Brain pericyte (primary cell): ENCODE measurements at places on chromosomes 16 and 17.

DNA sequence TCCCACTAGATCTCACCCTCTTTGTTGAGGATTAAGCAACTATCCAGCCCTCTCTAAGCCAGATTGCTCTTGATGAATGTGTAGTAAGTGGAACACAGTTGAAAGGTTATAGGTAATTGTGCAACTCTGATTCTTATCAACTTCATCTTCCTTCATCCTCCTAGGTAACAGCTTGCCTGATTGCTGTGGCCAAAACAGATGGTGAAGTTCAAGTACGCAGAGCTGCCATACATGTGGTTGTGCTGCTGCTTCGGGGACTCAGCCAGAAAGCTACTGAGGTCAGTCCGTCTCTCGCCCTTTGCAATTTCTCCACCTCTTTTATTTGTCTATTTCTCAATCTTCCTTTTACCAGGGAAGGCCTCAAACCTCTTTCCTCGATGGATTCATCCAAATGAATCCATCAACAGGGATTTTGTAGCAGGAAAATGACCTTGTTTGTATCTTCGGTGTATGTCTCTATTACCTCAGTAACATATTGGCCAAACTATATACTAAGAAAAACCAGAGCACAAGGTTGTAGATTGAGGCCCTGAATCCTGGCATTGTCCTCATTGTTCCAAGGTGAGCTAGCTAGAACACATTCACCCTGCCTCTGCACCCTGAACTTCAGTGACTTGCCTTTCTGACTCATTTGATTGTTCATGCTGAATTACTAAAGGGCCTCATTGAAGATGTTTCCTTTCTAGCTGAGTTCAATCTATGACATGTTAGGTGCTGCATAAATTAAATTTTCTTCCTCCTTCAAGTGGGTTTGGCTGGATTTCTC lies 65.1 kb upstream of the HAS3 start:
- no peak for DNase-seq

- DNase-seq, result no peak
Measured at GRCh38 chr16:11051879-11052808, 107.8 kb downstream of the CLEC16A start.

DNA sequence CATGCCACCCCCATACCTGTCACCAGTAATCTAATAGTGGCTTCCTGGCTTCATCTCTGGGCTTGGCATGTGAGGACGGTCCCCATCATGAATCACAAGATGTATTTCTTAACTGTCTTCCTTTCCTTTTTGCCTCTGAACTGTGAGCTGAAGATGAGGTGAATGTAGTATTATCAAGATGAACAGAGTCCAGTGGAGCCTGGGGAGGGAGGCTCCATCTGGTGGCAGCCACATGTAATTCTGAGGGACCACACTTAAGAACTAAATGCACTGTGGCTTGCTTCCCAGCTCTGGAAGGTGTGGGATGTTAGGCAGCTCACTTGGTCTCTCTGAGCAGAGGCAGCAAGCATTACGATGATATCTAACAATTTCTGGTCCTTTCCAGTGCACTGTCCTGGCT lies 354.9 kb upstream of the ASIC2 start:
- DNase-seq, result no peak

DNA sequence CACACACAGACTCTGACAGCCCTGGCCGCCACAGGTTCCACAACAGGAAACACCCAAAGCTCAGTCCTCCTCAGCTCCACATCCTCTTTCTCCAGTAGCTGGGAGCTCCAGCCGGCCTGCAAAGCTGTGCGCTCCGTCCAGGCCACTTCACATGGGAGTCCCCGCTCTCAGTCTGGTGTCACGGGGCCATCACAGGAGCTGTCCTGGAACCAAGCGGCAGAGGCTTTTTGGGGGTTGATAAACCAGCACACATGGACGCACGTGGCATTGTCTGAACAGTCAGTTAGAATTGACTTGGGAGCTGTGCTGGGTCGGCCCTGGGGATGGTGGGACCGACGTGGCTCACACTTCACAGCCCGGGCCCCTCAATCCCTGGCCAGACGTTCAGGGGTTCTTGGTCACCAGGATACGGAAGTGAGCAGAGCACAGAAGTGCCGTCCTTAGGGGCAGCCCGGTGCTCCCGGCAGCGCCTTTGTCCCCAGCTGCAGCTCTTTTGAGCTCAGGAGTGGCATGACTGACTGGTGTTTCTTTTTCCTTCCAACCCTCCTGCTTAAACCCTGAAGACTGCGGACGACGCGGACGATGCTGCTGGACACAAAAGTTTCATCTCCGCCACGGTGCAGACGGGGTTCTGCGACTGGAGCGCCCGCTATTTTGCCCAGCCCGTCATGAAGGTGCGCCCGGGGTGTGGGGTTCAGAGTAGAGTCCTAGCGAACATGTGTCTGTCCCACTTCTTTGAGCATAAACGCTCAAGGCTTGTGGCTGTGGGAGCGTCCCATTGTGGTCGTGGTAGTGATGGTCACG lies 66.6 kb upstream of the CHMP6 start:
- DNase-seq, result no peak

DNA sequence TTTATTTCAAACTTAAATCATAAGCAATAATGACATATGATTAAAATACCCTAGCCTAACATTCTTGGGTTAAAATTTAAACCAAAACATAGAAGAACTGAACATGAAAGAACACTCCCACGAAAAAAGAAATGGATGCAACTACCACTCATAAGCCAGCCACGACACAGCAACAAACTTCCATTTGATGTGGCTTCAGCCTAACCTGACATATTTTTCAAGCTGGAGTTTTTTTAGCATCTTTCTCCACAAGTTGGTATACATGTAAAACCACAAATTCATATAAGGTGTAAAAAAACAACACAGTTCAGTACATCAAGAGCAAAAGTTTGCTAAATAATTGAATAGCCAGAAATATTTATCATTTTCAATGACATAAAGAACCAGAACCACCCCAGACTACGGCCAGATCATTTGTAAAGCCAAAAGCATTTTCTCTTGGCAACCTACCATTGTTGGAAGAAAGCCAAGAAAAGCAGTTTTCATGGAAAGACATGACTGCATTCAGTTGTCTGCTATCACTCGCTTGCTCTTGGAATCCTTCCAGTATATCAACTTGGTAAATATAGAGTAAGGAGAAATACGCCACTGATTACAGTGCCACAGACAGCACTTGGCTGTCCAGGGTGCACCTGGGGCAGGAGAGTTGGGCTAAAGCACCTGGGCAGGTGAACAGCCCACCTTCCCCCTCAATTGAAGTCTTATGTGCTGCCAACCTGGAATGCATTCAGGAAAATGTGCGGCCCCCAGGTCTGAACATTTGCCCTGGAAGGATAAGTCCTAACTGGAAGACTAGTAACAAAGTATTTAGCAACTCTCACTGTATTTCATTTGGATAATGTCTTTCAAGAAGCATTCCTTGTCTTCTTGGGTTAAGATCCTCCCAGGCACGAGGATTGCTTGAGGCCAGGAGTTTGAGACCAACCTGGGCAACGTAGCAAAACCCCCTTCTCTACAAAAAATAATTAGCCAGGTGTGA lies 60.5 kb downstream of the CREBBP start:
- DNase-seq, result peak; percentile 78

DNA sequence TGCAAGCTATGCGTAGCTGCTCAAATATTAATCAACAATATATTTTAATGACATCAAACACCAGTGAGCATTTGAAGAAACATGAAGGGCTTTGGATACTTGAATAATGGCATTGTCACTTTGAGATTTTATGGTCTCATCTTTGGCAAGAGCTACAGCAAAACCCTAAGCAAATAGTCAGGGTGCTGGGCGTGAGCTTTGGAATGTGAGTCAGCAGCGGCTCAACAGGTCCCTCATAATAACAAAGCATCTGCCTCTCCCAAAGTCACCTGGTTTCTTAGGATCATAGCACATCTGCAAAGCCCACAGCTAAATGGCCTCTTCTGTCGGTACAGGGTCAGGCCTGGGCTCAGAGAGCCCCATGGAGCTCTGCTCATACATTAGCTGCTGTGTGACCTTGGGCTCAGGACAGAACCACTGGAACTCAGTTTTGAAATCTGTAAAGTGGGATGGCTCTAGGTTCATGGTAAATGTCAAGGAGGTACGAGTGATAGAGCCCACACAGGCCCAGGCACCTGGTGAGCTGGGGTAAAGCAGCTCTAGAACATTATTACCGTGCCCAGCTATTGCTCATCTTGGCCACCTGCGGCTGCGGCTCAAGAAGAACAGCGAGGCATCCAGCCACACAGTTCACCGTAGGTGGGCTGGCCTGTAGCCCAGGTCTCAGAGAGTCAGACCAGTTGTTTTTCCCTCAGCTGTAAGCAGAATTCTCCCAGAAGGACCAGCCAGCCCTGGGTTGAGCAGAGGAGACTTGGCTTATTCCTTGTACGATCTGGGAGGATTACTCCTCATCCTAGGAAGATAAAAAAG lies 544.5 kb upstream of the CDH11 start:
- DNase-seq, result no peak

- DNase-seq, result no peak
Measured at GRCh38 chr16:57314161-57314785, 29.8 kb upstream of the PLLP start.

- no peak for DNase-seq
Measured at GRCh38 chr16:72936408-72936807, 111.5 kb downstream of the ZFHX3 start.

GRCh38 chr17:5422505-5422904 lies 2.5 kb downstream of the RPAIN start:
- DNase-seq, result no peak

GRCh38 chr16:50408001-50408561 lies 39.3 kb upstream of the BRD7 start:
- no peak for DNase-seq

- no peak for DNase-seq
Measured at GRCh38 chr17:50027172-50027880, 28.6 kb upstream of the ITGA3 start.

- DNase-seq, result no peak
Measured at GRCh38 chr17:62038248-62038647, 26.8 kb downstream of the MED13 start.

DNA sequence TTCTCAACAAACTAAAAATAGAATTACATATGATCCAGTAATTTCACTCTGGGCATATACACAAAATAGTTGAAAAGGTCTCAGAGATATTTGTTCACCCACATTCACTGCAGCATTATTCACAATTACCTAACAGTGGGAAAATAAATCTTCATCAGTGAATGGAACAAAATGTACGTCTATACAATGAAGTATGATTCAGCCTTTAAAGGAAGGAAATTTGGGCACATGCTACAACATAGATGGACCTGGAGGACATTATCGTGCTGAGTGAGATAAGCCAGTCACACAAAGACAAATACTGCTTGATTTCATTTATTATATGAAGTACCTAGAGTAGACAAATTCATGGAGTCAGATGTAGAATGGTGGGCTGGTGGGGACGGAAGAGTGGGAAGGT lies 47.0 kb downstream of the MFSD11 start:
- no peak for DNase-seq

DNA sequence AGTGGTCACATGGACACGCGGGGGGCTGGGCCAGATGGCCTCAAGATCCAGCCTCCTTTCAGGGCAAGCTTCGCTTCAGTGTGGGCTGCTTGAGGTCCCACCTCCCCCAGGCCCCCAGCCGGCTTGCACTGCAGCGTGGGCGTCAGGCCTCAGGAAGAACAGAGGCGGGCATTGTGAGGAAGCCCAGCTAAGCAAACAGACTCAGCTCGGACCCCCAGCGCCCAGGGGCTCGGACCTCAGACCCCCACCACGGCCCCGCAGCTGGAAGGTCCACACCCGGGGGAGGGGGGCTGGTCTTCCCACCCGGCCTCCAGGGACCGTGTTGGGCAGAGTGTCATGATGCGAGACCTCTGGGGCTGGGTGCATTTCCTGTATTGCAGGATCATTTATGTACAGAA lies 24.7 kb upstream of the ZNF469 start:
- DNase-seq, result no peak

- DNase-seq, result no peak
Measured at GRCh38 chr17:50141745-50142110, 8.7 kb downstream of the PPP1R9B start.

- no peak for DNase-seq
Measured at GRCh38 chr16:77686385-77686784, 35.9 kb upstream of the NUDT7 start.

- no peak for DNase-seq
Measured at GRCh38 chr17:80738020-80738808, 193.6 kb downstream of the RPTOR start.

GRCh38 chr16:716200-716568 lies 1.3 kb downstream of the METRN start:
- no peak for DNase-seq

- DNase-seq, result no peak
Measured at GRCh38 chr16:76665571-76666275, 388.5 kb downstream of the CNTNAP4 start.

- DNase-seq, result no peak
Measured at GRCh38 chr16:27273330-27273669, 4.7 kb upstream of the NSMCE1 start.

- no peak for DNase-seq
Measured at GRCh38 chr16:51049678-51050376, 101.2 kb downstream of the SALL1 start.

DNA sequence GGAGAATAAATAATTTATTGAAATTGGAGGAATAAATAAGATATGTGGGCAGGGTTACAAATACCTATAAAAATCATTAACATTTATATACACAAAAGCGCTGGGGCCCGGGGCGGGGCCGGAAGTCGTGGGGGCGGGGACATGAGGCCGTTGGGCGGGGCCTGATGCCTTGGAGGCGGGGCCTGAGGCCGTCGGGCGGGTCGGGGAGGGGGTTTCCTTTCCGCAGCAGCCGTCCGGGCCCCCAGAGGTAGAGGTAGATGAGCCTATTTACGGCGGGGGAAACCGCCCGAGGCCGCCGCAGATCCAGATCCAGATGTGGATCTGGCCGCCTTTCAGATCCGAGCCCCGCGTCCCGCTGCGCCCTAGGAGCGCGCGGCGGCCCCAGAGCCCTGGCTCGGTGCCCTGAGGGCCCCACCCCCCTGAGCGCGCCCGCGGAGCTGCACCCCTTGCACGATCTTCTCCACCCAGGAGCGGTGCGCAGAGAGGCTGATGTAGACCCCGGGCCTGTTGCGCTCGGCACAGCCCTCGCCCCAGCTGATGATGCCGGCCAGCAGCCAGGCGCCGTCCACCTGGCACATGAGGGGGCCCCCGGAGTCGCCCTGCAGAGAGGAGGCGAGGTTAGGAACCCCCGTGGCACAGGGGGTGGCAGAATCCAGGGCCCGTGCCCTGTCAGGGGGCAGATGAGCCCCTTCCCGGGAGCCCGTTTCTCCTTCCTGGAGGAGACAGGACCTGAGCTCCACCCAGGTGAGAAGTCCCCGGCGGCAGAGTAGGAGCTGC lies 5.1 kb downstream of the PRSS22 start:
- DNase-seq, result no peak

DNA sequence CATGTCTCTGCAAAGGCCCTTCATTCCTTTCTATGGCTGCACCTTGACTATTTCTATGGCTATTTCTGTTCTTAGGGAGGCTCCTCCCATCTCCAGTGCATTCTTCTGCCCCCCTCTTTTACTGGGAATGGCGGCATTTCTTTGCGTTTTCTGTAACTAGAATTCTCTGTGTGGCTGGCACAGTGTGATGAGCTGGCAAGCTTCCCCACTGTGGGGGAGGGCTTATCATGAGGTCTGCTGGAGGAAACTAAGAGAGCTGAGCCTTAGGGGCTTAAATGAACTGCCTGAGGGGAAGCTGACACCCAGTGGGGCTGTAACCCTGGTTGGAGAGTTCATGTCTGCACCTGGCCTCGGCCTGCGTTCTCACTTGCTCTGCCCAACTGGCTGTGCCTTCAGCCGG lies 1.5 kb upstream of the CARD14 start:
- DNase-seq, result no peak
